ENCODE measurements at places on chromosomes 2 and 18.

DNA sequence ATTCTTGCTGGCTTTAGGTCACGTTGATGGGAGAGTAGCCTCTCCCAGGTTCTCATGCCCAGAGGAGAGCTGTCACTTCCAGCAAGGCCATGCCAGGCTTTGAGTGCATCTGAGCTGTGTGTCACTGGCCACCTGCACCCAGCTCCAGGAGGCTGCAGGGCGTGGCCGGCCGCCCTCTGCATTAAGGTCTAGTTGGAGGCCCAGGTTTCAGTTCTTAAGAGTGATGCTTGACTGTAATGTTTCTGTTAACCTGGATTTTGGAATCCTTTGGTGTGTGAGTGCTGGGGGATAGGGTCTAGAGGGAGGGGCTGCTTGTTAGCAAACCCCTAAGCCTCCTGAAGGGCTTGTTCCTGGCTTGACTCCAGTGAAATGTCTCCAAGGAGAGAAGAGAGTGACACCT, 140.1 kb downstream of the ACOXL start:
- no peak for DNase-seq

DNA sequence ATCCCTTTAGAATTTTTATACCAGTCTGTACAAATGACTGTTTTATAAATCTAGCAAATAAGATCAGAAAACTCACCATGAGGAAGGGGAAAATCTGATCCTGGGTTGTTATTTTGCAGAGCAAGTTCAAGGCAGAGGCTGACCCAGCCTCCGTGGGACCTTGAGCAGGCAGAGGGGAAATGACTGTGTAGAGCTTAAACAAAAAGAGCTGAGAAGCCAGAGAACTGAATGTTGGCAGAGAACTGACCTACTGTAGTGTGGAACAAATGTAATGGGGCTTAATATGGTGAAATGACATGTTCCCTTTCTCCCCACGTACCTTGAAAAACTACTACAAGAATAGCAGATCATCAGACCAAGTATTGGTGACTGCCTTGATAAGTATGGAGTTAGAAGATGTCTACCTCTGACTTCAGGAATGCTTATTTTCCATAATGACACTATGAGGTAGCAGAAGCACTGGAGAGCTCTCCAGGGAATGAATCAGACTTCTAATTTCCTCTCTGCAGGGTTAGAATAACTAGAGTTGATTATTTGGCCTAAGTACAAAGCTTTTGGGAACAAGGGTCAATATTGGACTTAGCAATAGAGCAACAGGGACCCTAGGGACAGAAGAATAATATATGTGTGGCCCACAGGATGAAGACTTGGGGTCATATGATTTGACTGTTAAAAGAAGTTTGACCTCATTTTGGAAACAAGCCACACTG, 304.4 kb downstream of the CCDC178 start:
- no peak for DNase-seq

DNA sequence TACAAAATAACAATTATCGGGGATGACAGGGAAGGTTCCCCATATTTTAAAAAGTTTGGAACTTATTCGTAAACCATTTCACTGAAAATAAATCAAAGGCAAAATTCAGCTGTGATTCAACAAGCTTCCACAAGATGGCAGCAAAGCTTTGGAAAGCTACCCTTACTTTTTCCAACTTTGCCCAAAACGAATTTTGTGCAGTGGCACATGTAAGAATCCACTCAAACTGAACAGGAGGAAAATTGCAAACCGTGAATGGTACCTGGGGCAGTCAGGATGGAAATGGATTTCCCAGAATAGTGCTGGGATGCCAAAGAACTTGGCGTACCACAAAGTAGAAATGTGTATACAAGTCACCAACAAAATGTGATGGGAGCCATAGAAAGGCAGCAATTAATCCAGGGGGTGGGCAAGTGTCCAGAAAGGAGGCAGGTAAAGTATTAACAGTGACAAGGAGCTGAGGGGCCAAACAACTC, 10.7 kb downstream of the RPL31 start:
- DNase-seq, result no peak

- no peak for DNase-seq
Measured at GRCh38 chr2:19600506-19600905, 242.1 kb upstream of the OSR1 start.

- DNase-seq, result no peak
Measured at GRCh38 chr2:222071911-222072310, 226.9 kb downstream of the PAX3 start.

DNA sequence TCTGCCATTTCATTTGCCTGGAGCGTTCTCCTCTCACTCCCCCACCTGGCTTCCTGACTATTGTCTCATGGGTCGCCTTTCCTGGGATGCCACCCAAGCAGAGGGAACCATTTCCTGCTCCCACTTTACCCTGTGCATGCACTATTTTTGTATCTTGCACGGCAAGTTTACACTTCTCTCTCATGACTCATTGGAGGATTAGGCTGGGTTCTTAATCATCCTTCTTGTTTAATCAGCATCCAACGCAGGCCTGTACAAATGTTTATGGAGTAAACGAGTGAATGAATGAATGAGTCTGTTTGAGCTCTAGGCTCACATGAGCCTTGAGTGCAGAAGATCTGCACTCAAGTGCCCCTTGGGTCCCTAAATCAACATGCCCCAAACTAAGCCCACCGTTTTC, 3.8 kb upstream of the ARHGAP25 start:
- no peak for DNase-seq

- DNase-seq, result no peak
Measured at GRCh38 chr2:187655001-187655400, 100.8 kb upstream of the TFPI start.

DNA sequence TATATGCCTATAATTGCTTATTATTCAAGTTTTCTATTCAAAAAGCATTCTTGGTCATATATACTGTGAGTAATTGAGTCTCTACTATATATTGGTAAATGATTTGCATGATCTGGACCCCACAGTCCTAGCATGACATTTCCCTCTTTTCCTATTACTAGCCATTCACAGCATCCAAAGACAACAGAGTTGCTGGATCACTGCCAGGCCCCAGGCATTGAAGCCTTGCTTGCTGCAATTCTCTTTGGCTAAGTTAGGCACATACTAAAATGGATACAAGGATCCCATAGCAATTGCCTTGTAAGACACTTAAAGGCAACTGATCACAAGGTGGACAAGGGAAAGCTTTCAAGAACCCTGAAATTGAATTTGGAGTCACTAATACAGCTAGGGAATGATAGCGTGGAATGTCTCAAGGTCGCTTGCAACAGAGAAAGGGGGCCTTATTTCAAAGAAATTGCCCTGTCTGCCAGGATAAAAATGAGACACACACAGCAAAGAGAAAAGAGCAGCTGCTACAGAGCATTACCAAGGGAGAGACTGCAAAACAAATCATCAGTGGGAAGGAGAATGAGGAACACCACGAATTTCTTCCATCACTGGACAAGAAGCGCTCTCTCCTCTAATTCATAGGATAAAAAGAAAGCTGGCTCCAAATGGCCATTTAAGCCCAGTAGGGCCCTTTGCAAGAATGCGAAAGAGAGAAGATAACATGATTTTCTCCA, 77.1 kb upstream of the EPHA4 start:
- DNase-seq, result no peak

DNA sequence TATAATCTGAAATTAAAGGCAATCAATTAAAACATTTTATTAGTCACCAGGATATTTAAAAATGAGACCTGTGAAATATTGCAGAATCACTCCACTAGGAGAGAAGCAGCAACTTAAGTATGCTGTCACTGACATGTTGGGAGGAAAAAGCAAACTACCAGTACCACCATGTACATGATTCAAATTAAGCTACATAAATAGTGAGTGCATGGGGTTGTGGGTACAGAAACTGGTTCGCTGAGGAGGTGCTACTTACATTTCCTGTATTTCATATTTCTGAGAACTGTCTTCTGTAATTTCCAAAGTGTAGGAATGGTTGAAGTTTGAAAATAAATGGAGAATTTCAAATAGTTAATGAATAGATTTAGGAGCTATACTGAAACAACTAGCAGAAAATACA, 7.9 kb upstream of the NR4A2 start:
- DNase-seq, result no peak

GRCh38 chr2:108297436-108298141, 8.9 kb downstream of the SULT1C2 start:
- DNase-seq, result no peak

GRCh38 chr2:196245378-196246140, 74.2 kb upstream of the STK17B start:
- no peak for DNase-seq

DNA sequence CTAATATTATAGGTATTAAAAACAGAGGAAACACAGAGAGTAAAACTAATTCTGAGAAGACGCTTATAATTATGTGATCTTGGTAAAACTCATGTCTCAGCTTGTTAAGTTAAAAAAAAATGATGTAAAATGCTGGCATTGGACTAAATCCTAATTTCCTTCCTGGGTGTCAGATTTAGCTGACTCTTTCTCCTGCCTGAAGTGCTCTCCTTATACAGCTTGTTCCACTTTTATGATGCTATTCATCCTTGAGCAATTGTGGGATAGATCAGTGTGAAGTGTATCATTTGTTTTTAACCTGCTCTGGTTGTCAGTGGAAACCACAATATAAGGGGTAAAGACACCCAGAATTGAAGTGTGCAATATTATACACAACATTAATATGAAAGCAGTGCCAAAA, 84.9 kb downstream of the EFEMP1 start:
- no peak for DNase-seq

- DNase-seq, result no peak
Measured at GRCh38 chr2:144659731-144660275, 139.9 kb upstream of the ZEB2 start.

DNA sequence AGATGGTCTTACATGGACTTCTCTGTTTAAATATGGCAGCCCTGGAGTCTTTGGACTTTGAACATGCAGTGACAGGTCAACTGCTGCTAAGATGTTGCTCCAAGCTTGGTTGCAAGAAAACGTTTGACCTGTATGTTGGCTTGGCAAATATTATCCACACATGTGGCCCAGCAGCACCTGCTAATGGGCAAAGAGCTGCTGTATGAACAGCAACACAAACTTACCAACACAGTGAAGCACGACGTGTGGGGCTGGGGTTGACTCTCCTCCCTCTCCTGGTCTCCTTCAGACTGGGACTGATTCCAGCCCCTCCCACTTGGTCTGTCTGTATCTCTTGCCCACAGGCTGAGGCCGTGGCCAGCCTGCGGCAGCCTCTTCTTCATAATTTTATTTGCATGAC, 3.8 kb downstream of the KCNE4 start:
- DNase-seq, result no peak

DNA sequence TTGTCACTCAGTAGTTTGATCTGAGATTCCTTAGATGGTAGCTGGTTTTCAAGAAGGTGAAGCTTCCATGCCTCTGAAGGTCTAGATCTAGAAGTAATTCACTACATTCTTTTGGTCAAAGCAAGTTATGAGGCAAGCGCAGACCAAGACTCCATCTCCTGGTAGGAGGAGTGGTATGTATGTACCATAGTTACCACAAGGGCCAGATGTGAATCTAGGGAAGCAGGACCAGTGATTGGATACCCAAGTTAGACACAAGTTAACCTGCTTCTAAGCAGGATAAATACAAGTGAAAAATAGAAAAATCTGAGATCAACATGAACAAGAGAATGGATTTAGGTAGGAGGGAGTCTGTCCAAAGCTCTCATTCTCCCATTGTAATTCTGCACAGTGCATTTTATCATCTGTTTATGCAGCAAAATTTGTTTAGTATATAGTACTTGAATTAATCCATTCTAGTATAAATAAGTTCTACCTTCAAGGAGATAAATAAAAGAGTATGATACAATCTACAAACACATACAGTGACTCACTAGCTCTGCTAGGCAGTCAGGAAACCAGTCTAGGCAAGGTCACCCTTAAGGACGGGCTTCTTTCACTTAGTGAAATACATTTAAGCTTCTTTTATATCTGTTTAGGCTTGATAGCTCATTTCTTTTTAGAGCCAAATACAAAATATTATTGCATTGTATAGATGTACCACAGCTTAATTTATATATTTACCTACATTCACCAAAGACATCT, 14.2 kb upstream of the DOCK10 start:
- DNase-seq, result no peak

GRCh38 chr2:144518748-144519596, 947 bp downstream of the ZEB2 start:
- no peak for DNase-seq

DNA sequence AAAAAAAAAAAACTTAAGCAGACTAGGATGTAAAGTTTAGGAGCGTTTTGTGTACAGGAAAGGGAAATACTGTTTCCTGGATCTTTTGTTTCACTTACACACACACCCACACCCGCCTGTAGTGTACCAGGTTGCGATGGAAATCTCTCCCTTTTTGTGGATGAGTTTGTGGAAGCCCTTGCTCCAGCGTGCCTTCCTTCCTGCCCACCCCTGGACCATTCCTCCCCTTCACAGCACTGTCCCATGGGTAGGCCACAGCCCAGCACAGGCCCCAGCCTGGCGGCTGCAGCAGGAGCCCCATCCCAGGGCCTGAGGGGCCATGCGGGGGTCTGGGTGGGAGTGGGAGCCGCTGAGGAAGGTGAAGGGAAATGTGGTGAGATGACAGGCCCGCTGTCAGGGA, 15.1 kb downstream of the MALL start:
- DNase-seq, result no peak

DNA sequence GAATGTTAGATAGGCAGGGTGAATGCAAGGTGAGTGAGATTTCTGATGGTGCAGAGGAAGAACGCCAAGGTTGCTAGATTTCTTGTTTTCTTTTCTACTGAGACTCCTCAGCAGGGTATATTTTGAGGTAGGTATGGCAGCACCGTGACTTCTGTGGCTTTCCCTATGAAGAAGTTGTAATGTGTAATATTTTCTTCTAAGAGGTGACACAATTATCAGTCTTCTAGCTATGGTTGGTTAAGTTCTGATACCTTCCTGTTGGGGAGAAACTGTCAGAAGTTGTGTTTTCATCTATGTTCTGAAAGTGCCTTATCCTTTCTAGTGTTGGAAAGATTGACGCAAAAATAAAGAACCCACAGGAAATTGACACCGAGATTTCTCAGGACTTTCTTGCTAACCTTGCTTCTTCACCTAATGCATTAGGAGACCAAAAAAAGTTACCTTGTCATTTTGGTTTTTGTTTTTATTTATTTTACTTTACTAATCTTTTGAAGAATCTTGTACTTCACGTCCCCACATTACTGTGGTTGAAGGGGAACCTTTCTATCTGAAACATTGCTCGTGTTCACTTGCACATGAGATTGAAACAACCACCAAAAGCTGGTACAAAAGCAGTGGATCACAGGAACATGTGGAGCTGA, 11.9 kb downstream of the IL18R1 start:
- no peak for DNase-seq

Measured in breast epithelium (tissue), 4 donors.